AG08395 (cell line): ENCODE measurements at places on chromosomes 1 and 21.

- no peak for DNase-seq
Measured at GRCh38 chr1:243848165-243848857, 1.7 kb downstream of the AKT3 start.

DNA sequence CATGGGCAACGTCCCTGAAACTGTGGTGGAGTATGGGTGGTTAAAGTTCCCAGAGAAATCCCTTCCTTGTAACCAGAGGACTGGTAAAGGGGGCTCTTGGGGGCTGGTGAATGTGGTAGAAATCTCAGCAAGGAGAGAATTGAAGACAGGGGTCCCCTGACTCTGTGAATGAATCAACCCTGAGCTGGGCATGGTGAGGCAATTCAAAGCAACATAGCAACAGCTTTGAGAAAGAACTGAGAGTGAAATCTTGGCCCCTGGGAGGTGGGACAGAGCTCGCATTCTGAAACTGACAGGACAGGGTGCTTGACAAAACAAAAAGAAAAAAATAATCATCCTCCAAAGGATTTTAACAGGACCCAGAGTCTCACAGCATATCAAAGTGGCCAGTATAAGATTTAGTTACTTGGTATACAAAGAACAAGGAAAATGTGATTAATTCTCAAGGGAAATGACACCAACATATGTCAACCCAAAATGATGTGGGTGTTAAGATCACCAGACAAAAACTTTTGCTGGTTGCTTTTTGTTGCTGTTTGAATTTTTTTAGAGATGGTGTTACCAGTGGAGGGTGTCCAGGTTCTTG lies 11.7 kb upstream of the SUMO3 start:
- no peak for DNase-seq

DNA sequence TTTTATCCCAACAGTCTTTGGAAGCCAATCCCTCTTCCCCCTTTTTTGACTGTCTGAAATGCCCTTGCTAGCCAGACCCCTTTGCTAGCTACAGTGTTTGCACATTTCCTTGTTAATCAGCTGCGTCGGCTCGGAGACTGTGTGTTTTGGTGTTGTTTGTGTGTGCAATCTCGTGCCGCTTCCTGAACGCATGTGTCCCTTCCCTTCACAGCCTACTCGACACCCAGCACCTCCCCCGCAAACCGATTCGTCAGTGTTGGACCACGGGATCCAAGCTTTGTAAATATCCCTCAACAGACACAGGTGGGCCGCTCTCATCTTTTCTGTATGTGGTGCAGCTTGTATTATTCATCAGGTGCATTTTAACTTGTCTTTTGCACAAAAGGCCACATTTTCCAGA lies 298.7 kb downstream of the TM2D1 start:
- DNase-seq: no peak

GRCh38 chr1:205004351-205004750 lies 38.7 kb upstream of the CNTN2 start:
- DNase-seq: no peak

DNA sequence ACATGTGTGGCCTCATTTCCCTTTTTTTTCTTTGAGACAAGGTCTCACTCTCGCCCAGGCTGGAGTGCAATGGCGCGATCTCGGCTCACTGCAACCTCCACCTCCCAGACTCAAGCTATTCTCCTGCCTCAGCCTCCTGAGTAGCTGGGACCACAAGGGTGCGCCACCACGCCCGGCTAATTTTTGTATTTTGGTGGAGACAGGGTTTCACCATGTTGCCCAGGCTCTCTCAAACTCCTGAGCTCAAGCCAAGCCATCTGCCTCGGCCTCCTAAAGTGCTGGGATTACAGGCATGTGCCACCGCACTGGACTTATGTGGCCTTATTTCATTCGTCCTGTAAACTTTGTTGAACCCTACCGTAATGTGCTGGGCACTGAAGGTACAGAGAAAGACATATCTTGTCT lies 569 bp upstream of the WARS2 start:
- DNase-seq: no peak

DNA sequence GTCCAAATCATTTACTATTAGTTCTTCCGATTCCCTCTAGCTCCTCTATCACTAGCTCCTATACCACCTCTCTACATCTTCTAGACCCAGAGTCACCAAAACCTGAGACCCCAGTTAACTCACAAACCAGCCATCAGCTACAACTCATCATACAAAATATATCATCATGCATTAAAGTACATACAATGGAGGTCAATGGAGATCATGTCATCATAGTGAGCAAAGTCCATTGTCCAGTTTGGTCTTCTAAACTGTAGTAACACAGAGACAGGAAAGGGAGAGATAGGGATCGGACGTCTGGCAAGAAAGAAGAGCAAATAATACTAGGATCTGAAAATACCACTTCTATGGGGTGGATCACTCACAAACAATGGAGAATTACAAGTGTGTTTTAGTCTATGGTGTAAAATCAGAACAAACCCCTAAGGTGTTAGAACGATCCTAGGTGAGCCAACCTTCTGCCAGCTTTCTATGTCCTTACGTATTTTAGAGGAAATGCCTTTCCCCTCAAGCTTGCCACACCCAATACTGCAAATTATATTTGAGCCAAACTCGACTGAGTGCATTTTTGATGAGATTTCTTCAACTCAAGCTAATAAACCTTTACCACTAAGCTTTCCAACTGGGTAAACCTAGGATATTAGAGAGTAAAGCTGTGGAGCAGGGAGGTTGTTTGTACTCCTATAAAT lies 3.9 kb downstream of the ADIPOR1 start:
- DNase-seq: no peak

- DNase-seq: no peak
Measured at GRCh38 chr21:41241341-41241740, 73.4 kb downstream of the BACE2 start.

GRCh38 chr1:222010306-222010705 lies 268.4 kb upstream of the DUSP10 start:
- no peak for DNase-seq

DNA sequence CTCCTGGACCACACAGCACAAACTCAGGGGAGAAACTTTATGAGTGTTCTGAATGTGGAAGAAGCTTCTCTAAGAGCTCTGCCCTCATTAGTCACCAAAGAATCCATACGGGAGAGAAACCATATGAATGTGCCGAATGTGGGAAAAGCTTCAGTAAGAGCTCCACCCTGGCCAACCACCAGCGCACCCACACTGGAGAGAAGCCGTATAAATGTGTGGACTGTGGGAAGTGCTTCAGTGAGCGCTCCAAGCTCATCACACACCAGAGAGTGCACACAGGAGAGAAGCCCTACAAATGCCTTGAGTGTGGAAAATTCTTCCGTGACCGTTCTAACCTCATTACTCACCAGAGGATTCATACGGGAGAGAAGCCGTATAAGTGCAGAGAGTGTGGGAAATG lies 22.5 kb downstream of the ZSCAN20 start:
- DNase-seq: no peak

DNA sequence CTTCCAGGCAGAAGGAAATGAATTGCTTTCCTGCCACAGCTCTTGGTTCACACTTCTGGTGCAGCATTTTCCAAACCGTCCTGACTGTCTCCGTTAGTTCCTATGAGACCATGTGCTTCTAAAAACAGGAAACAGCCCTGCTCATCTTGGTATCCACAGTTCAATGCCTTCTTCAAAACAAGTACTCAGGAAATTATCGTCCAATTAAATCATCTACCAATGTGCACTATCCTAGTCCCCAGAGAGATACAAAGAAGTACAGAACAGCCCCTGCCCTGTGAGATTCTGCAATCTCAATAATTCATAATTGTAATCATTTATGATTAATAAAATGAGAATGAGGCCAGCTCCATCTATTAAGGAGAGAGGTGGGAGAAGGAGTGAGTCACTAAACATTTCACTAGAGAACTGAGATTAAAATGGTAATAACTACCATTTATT lies 11.2 kb downstream of the CLEC20A start:
- DNase-seq: no peak

DNA sequence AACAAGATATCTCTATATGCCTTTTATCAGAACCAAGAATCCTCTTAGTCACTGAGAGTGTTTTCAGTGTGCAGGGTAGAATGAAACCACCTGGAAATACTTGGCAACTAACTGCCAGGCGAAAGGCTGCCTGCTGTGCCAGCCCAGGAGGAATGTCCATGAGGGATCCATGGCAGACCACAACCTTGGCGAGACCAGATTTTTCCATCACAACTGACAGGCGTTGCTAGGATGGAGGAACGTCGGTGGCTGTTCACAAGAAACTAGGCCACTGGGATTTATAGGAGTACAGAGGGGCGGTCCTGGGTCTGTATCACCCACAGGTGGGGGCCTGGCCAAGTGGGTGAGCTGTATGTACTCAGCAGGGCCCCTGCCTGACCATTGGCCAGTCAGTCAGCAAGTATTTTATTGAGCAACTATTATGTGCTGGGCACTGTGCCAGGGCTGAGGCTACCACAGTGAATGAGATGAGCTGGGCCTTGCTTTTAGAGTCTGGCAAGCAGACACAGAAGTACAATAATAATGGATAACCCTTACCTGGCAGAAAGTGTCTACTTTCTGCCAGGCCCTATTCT lies 199.4 kb downstream of the FOXD2 start:
- DNase-seq: no peak

DNA sequence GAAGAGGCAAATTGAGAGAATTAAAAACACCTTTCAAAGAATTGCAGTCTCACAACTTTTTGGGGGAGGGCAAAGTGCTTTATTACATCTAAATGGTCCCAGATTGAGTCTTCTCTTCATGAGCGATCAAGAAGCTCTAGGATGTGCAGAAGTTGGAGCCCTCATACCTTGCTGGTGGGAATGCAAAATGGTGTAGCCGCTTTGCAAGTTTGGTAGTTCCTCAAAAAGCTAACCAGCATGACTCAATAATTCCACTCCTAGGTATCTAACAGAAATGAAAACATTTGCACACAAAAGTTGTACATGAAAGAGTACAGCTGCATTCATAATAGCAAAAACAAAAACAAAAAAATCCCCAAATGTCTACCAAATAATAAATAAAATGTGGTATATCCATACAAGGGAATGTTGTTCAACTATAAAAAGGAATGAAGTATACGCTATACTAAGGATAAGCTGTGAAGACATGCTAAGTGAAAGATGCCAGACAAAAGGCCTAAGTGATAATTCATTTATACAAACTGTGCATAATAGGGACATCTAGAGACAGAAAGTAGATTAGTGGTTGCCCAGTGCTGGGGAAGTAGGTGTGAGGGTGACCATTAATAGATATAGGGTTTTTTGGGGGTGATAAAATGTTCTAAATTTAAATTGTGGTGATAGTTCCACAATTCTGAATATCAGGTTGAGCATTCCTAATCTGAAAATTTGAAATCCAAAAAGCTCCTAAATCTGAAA lies 55.2 kb downstream of the SELENOF start:
- no peak for DNase-seq
